ENCODE measurements at places on chromosomes 5 and 9.

DNA sequence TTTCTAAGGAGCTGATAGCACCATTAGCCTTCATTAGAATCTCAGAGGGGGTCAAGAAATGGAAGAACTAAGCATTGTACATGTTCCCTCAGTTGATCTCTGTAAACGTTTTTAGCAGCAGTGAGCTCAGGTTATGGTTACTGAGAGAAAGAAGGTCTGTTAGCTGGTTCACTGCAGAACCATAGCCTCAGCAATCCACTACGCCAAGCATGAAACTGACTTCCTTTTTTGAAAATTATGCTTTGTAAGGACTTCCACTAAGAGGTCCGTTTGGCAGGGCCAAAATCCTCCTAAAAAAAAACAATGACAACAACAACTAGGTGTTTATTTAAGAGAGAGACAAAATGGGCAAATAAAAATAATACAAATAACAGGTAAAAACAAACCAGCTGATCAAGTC, 273.3 kb downstream of the AOPEP start:
- DNase-seq = peak; percentile 39
- H3K27ac ChIP-seq = no peak overlapping the region
- no peaks in the 10 kb centered on the region for H3K27me3 ChIP-seq
- H3K36me3 ChIP-seq = no peaks in the 10 kb centered on the region
- H3K4me1 ChIP-seq = peaks cover 28% of the 10 kb centered on the region

GRCh38 chr9:68955330-68955729, 58.6 kb downstream of the PRKACG start:
- no peaks in the 10 kb centered on the region for H3K36me3 ChIP-seq
- H3K27me3 ChIP-seq = no peaks in the 10 kb centered on the region
- no peak overlapping the region for H3K27ac ChIP-seq
- H3K4me1 ChIP-seq = peaks cover 42% of the 10 kb centered on the region
- DNase-seq = peak; percentile 27

DNA sequence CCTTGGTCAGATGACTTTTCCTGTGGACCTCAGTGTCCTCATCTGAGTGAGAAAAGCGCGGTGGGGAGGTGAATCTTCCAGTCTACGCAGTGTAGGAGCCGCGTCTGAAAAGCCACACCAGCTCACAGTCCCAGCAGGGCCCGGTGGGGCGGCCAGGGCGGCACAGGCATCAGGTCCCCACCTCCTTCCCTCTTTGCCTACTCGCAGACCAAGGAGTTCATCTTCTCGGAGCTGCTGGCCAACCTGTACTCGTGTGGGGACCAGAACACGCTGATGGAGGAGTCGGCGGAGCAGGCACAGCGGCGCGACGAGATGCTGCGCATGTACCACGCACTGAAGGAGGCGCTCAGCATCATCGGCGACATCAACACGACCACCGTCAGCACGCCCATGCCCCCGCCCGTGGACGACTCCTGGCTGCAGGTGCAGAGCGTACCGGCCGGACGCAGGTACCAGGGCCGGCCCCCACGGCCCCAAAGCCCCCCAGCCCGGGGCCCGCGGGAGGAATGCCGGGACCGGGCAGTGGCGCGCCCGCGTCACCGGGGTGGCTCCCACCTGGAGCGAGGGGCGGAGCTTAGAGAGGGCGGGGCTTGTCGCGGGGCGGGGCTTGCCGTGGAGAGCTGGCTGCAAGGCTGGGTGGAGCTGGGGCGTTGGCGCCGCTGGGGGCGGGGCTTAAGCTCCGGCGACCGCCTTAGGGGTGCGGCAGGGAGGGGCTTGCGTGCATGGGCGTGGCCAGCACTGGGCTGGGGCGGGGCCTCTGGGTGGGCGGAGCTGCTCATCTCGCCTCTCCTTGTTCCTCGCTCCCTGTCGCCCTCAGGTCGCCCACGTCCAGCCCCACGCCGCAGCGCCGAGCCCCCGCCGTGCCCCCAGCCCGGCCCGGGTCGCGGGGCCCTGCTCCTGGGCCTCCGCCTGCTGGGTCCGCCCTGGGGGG, 25.6 kb downstream of the GOLGA2 start:
- peak; percentile 92 for DNase-seq
- no peak overlapping the region for H3K27ac ChIP-seq
- no peaks in the 10 kb centered on the region for H3K36me3 ChIP-seq
- peak overlapping the region; percentile 45 for H3K4me3 ChIP-seq

GRCh38 chr5:82670692-82671091, 392.5 kb upstream of the RPS23 start:
- no peak overlapping the region for H3K4me3 ChIP-seq
- no peaks in the 10 kb centered on the region for H3K36me3 ChIP-seq
- no peak for DNase-seq
- no peaks in the 10 kb centered on the region for H3K4me1 ChIP-seq
- no peak overlapping the region for H3K27ac ChIP-seq
- H3K27me3 ChIP-seq = no peaks in the 10 kb centered on the region

GRCh38 chr9:68678430-68678829, 26.6 kb upstream of the PIP5K1B start:
- H3K27me3 ChIP-seq = no peaks in the 10 kb centered on the region
- DNase-seq = peak; percentile 71
- H3K4me3 ChIP-seq = no peak overlapping the region
- no peak overlapping the region for H3K27ac ChIP-seq

DNA sequence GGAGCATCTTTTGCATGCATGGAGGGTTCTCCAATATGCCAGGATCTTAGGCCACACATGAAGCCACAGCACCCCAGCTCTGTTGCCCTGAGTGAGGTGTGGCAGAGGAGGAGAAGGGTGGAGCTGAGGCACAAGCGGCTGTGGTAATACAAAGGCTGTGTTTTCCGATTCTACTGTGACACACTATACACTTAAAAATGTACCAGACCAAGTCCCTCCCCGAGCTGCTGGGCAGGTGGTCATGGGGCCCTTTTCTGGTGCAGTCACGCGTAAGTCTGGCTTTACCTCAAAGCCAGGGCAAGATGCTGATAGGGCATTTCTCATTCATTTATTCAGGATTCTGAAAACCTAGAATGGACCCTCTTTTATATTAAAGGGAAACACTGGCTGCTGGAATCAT, 3.7 kb downstream of the ADGRV1 start:
- no peak overlapping the region for H3K4me3 ChIP-seq
- DNase-seq = no peak
- H3K4me1 ChIP-seq = peaks cover 12% of the 10 kb centered on the region
- H3K36me3 ChIP-seq = no peaks in the 10 kb centered on the region

DNA sequence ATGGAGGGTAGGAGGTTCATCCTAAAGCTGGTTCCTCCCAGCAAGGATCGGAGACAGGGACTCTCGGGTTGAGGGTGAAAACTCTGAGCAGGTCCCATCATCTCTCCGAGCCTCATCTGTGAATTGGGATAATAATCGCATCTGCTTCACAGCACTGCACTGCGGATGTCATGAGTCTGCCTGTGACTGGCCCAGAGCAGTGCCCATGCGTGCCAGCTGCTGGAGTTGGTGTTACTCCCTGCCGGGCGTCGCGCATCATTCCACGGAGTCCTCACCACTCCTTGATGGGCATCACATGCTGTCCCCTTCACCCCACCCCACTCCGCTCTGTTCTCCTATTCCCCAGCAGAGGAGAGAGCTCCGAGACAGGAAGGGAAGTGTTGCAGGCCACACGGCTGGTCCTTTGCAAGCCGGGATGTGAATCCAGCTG, 35.1 kb upstream of the ORM1 start:
- H3K27me3 ChIP-seq = no peaks in the 10 kb centered on the region
- no peak for DNase-seq
- H3K4me1 ChIP-seq = peaks cover 9% of the 10 kb centered on the region
- no peaks in the 10 kb centered on the region for H3K36me3 ChIP-seq
- H3K27ac ChIP-seq = no peak overlapping the region
- H3K4me3 ChIP-seq = no peak overlapping the region

GRCh38 chr9:138045541-138046490, 168.2 kb downstream of the CACNA1B start:
- no peaks in the 10 kb centered on the region for H3K4me1 ChIP-seq
- no peaks in the 10 kb centered on the region for H3K36me3 ChIP-seq
- H3K4me3 ChIP-seq = no peak overlapping the region
- peaks cover 30% of the 10 kb centered on the region for H3K27me3 ChIP-seq

DNA sequence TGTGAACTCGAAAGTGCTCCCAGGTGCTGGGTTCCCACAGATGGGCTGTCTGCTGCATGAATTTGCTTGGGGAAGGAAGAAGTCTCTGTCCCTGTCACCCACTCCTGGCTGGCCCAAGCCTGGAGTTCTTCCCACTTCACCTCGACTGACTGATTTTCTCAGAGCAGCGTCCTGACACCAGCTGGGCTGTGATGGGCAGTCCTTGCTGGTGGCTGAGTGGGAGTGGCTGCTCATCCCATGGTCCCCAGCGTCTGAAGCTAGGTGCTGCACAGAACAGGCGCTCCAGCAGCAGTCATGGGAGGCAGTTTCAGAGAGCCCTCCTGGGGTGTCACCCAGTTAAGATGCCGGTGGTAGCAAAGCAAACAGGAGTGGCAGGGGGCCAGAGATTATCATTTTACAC, 10.1 kb upstream of the NEURL1B start:
- no peaks in the 10 kb centered on the region for H3K4me1 ChIP-seq
- no peaks in the 10 kb centered on the region for H3K36me3 ChIP-seq
- H3K27me3 ChIP-seq = no peaks in the 10 kb centered on the region
- no peak for DNase-seq

DNA sequence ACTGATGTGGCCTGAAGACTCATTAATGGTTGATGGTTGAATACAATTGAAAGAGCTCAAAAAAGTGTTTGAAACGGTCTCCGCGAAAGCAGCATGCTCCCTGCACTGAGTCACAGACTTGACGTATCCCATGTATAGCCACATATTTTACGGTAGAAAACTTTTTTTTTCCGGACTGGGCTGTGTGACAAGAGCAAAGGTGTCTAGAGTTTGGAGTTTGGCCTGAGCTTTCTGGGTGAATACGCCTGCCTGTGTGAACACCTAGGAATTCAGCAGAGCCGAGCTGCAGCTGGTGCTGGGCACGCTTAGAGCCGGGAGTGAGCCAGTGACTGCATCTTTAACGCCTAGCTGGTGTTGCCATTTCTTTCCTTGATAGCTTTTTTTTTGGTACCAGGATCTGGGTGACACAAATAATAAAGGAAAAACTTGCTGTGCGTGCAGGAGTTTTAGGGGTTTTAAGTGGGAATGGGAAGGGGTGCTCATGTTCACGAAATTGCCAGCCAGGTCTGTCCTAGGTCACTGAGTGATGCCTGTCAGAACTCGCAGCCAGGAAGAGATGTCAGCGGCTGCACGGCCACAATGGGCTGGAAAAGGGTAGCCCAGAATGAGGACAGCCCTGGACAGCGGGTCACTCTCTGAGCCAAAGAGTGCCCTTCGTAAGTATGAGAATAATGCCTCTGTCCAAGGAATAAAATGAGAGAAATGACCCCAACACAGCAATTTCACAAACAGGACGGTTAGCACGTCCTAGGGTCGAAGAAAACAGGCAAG, 51.7 kb downstream of the PSMB7 start:
- peaks cover 3% of the 10 kb centered on the region for H3K36me3 ChIP-seq
- no peak overlapping the region for H3K27ac ChIP-seq
- DNase-seq = no peak
- H3K4me1 ChIP-seq = no peaks in the 10 kb centered on the region

DNA sequence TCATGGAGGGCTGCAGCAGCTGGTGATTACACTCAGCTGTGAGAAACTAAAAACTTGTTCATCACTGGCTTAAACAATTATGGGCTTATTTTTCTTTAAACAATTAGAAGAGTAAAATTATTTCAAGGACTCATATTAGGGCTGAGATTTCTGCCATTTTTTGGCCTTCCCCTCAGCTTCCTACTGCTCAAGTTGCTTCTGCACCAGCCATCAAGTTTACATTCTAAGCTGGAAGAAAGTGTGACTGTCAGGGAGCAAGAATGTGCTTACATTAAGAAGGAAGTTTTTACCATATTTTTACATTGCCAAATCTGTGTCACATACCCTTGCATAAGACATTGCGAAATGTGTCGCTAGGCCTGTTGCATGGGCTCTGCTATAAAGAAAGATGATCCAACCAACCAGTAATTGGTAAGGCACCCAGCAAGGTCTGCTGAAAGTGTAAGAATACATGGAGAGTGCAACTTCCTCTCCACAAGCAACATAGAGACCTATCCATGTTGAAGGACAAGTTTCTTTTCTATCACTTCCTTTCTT, 260.3 kb upstream of the CDH10 start:
- H3K36me3 ChIP-seq = no peaks in the 10 kb centered on the region
- no peak for DNase-seq
- no peak overlapping the region for H3K27ac ChIP-seq

DNA sequence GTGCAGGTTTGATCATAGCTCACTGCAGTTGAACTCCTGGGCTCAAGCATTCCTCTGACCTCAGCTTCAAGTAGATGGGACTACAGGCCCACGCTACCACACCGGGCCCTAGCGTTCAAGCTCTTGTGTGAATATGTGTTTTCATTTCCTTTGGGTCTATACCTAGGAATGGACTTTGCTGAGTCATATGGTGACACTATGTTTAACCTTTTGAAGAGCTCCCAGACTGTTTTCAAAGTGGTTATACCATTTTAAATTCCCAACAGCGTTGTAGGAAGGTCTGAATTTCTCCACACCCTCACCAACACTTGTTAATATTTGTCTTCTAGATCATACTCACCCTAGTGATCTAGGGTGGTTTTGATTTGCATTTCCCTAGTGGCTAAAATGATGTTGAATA, 33.5 kb downstream of the FAF2 start:
- no peaks in the 10 kb centered on the region for H3K4me1 ChIP-seq
- H3K27ac ChIP-seq = no peak overlapping the region
- no peak overlapping the region for H3K4me3 ChIP-seq
- H3K36me3 ChIP-seq = peaks cover 14% of the 10 kb centered on the region
- no peak for DNase-seq
- no peaks in the 10 kb centered on the region for H3K27me3 ChIP-seq

- no peak for DNase-seq
- no peak overlapping the region for H3K27ac ChIP-seq
Measured at GRCh38 chr5:92676215-92677165, 904.5 kb downstream of the NR2F1-AS1 start.
